ENCODE measurements at places on chromosomes 12 and 14.
A peak's percentile ranks its signal among the peaks of the same experiment; 100 is the strongest.

DNA sequence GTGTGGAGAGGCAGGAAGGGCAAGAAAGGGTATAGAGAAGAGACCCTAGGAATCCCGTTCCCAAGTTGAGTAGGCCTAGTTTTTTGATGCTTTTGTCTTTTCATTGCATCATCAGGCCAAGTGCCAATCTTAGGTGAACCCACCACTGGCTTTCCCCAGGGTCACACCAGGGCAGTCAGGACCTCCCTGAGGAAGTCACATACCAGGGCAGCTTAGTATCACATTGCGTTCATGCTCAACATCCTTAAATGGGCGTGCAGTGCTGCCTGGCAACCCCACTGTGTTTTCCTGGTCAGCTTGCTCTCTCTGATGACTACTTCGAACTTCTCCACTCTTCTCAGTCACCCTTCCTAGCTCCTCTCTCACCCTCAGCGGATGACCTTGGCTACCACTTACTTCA is 9.0 kb downstream of the ASIC1 start:
- no peak for DNase-seq

DNA sequence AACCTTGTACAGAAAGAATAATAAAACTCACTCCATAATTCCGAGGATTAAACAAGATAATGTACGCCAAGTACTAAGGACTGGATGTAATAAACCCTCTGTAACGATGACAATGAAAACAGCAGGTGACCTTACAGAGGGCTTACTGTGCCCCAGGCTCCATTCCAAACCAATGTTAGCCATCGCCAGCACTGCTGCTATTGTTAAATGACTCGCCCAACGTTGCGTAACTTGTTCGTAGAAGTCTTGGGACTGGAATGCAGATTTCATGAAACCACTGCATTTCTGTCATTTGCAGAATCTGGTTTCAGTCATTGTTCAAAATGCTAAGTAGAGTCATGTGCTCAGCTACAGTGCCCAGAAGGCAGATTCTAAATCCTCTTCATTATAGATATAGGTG is 728 bp upstream of the STON2 start:
- DNase-seq, result no peak

GRCh38 chr14:20440882-20441281 is 4.9 kb upstream of the KLHL33 start:
- DNase-seq, result peak; percentile 15

- no peak for DNase-seq
These were observed 9.3 kb downstream of the RILPL2 start for GRCh38 chr12:123427036-123427769.

DNA sequence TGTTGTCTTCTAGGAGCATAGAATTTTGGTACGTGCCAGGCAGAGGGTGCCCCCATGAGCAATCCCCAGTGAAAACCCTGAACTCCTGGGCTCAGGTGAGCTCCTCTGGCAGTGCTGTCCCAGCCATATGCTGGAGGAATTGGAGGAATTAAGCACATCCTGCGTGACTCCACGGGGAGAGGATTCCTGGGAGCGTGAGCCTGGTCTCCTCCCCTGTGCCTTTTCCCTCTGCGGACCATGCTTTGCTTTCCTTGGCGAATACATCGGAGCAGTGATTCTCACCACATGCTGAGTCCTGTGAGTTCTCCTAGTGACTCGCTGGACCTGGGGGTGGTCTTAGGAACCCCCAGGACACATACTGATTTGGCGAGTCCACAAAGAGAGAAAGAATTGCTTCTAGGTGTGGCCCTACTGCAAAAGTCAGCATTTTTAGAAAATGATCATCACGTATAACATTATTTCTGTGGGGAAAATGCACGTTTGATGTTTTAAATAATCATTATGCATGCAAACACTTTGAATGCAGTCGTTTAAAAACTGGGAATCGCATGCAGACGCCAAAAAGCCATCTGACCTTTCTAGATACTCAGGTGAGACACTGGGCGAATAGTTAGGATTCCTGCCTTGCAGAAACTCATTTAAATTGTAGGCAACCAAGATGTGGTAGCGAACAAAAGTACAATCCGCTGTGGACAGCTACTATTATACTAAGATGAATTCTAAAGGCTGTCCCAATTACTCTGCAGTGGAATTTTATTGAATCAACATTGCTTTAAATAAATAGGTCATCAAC is 370.9 kb downstream of the TMEM132D start:
- no peak for DNase-seq

DNA sequence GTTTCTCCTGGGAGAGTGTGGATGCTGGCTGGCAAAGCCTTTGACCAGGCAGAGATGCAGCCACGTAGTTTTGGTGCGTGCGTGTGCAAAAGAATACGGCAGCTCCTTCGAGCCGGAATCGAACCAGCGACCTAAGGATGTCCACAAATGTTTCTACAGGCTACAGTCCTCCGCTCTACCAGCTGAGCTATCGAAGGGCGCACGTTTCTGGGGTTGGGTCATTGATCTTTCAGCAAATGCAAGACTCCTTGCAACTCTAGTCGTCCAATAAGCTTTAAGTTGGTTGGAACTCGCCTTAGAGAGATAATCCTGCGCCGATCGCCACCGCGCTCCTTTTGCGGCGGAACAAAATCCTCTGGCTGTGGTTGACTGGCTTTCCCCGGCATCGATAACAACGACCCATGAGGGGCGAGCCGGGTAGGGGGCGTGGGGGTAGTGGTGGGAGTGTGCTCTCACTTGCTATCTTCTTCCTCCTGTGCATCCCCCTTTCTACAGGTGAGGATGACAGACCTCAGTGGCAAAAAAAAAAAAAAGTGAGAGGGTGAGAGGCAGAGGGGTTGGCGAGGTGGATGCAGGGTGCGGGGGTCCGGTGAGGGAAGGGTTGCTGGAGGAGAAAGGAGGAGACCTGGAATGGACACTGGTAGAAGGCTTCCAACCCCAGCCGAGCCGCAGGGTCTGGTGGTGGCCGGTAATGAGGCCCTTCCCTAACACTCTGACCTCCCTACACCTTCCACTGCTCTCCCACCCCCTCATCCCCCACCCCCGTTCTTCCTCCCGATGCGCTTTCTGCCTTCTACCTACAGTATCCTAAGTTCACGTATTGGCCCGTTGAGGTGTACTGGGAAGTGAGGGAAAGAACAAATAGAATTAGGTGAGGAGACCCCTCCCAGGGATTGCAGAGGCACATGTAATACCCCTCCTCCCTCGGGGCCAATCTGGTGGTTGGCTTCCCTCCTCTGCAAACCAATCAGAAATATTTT is 11.8 kb upstream of the OR6S1 start:
- no peak for DNase-seq

DNA sequence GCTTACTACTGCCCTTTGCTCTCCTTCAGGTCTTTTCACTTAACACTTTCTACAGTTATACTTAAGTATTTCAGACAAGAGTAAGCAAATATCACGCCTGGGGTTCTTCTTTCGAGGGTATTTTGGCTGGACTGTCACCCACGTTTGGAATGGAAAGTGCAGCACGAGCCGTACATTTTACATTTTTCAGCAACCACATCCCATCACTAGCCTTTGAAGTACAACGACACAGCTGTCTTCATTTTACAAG is 349 bp upstream of the FAM177A1 start:
- no peak for DNase-seq

DNA sequence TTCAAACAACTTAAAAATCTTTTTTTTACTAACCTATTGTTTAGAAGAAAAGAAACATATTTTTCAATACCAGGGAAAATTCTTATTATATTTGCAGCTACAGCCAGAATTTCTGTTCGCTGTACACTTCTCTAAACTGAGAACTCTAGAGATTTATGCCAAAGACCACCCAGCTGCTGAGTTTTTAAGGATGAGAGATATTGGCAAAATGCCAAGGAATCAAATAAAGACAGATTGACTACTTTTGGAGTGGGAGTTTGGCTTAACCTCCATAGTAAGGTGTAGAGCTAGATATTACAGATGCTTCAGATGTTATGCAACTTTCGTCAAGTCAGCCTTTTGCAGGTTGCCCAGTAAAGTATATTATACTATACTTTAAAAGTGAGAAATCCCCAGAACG is 71.8 kb downstream of the TTLL5 start:
- no peak for DNase-seq

DNA sequence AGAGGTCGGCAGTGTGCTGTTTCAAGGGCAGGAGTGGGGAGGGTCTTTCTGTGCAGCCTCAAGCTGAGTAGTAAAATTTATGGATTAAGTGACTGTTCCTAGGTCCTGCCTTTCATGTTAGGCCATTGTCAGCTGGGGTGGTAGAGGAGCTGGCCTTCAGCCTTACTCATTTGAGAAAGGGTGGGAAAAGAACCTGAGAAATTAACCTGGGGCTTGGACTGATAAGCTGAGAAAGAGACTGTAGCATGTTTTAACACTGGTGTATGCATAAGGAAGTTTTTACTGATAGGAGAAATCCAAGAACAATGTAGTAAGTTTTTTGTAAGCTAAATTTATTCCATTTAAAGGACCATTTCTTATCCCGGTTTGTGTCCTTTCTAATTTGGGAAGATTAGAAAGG is 20.7 kb downstream of the IFT43 start:
- no peak for DNase-seq

DNA sequence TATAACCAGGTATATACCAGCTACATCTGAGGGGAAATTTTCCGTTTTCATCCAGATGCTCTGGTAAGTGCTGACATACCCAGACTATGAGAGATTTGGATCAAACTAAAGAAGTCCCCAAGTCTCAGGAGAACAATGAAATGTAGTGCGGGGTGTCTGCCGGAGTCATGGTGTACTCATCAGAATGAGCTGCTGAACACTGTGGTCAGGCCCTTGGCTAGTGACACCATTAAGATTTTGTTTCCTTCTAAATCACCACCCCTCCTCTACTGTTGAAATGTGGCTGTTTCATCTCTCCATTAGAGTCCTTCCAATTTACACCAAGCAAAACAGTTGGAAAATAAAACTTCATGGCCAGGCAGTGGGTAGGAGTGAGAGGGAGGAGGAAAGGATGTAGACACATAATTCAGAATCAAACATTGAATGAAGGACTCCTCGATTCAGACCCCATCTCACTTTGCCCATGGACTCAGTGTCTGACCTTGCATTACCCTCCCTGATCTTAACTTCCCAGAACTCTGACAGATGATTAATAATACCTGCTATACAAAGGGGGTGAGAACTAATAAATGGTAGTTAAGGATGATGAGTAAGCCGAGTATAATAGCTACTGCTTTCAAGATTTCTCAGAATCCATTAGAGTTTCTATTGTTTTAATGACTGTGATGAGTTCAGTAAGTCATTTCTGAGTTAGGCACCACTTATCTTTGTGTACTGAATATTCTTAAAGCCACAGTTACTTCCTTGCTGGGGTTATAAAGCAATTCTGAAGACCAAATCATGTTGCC is 127.4 kb downstream of the CRADD start:
- DNase-seq, result no peak

DNA sequence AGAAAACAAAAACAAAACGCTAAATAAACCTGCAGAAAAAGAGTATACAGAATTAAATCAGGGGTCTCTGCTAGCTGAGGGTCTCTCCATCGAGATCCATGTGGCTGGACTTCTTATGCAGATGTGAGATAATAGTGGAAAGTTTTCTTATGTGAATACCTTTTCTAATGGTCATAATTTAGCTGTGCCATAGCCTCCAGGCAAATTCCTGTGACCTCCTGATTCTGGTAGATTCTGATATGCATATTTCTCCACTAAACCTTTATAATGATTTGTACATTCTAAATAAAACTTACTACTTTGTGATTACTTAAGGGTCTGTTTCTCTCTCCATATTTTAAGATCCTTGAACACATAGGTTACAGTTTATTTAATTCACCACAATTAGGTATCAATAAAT is 1002.6 kb downstream of the GALC start:
- no peak for DNase-seq

DNA sequence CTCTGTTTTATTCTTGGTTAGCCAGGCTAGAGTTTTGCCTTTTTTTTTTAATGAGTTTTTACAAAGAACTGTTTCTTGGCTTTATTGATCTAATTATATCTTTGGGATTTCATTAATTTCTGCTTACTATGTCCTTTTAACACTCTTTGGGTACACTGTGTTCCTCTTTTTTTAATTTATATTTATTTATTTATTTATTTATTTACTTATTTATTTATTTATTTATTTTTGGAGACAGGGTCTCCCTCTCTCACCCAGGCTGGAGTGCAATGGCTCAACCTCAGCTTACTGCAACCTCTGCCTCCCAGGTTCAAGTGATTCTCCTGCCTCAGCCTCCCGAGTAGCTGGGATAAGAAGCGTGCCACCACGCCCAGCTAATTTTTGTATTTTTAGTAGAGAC is 15.1 kb upstream of the MARK3 start:
- no peak for DNase-seq

GRCh38 chr14:92039063-92039718 is 668 bp downstream of the TRIP11 start:
- DNase-seq, result no peak

DNA sequence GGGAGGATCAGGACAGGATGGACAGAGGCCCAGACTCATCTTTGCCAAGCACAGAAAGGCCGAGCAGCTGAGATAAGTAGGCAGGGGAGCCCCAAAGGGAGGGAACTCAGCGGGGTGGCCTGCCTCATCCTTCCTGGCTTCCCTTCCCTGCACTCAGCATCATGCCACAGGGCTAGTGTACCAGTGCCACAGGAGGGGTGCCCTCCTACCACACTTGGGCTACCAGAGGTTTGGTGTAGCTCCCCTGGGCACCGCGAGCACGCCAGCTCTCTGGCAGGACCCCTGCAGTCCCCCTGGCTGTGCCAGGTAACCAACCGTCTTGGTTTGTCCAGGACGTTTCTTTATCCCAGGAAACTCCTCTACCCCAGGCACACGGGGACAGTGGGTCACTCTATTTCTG is 123.5 kb downstream of the ESRRB start:
- no peak for DNase-seq

DNA sequence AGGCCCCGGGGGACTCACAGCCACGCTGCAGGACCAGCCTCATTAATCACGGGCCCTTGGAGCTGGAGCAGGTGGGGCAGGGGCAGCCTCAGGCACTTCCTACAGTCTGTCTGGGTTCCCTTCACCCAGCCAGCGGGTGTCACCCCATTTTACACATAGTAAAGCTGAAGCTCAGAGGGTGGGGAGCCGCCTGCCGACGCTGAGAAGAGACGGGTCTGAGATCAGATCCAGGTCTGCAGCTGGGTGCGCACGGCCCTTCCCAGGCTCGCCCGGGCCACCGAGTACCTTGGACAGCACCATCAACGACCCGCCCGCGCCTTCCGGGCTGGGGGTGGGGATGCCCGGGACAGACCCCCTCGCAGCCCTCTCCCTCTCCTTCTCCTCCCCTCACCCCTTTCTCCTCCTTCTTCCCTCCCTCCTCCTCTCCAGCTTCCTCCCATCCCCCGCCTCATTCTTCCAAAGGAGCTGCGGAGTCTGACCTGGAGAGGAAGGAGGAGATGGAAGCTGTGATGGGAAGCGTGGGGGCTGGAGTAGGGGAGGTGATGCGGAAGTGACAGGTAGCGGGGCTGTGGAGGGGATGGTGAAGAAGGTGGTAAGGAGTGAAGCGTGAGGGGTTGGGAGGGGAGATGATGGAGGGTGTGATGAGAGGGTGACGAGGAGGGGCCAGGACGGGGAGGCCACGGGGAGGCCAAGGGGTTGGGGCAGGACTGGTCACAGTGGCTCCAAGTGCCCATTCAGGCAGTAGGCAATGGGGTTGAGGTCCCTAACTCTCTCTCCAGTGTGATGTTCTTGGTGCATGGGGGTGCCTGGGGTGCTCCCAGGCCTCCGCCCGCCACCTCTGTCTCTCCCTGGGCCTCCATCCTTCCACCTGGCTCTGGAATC is 8.8 kb downstream of the DTX1 start:
- DNase-seq, result peak; percentile 36

- DNase-seq, result no peak
These were observed 95.7 kb downstream of the SAMD4A start for GRCh38 chr14:54662491-54663133.
